Umbilical cord (tissue), 2 donors: ENCODE measurements at places on chromosomes 7 and 10.

DNA sequence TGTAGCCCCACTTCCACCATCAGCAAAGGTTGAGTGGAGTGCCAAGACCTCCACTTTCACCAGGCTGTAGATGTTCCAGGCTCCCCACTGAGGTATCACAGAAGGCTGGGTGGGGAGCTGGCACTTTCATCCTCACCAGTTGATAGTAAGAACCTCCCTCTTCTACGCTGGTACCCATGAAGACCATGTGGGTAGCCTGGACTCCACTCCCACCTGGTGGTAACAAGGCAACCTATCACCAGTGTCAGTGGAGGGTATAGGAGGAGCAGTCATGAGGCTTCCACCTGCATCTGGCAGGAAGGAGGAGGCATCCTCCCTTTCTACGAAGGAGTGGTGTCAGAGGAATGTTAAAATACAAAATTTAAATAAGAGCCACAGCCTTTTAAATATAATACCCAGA lies 4.4 kb downstream of the SMIM30 start:
- no peak for DNase-seq

GRCh38 chr7:29342761-29343160 lies 148.2 kb downstream of the CHN2 start:
- DNase-seq, result no peak

DNA sequence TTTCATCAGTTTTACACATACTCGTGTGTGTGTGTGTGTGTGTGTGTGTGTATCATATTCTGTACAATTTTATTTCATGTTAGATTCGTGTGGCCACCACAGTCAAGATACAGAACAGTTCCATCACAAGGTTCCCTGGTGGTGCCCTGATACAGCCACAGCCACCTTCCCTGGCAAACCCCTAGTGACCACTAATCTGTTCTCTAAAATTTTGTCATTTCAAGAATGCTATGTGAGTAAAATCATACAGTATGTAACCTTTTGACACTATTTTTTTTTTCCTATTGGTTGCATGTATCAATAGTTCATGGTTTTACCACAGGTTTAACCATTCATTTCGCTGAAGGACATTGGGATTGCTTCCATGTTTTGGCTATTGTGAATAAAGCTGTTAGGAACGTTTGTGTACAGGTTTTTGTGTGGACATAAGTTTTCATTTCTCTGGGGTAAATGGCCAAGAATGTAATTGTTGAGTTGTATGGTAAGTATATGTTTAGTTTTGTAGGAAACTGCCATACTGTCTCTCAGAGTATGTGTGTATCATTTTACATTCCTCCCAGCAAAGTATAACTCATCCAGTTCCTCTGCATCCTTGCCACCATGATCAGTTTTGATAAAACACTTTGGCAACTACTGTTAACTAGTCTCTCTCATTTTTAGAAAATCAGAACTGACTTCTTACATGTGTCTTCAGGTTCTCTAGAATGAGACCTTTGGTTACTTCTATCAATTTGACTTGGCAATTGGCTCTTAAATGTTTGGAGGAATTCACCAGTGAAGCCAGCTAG lies 20.6 kb downstream of the KLHDC10 start:
- no peak for DNase-seq

GRCh38 chr10:106566873-106567272 lies 597.6 kb downstream of the SORCS1 start:
- DNase-seq, result peak; percentile 49

DNA sequence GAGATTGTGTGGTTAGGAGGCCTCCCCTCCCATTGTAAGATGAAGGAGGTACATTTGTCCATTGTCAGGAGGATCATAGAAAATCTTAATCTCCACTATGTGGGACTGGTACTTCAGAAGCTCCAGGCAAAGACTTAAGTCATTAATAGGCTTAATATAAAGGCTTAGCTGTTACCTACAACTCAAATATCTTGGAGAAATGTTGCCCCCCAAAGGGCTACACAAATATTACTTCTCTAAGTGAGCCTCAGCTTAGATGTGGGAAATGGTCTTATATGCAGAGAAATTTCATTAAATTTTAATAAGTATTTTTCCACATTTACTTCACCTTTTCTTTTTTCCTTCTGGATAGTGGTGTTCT lies 27.2 kb downstream of the TAS2R41 start:
- DNase-seq, result no peak

- DNase-seq, result no peak
These were observed 83.7 kb upstream of the PDGFA start for GRCh38 chr7:603152-603951.

DNA sequence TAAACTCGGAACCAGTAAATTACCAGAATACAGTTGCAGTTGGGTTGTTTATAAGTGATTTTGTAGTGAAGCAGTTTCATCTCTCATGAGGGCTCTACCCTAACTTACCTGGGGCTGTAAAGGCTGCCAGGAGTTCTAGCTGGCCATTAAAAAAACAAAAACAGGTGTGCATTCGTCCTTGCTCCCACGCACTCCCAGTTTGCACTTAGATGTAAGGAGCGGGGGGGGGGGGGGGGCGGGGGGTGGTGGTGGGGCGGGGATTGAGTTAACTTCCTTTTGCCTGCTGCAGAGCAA lies 2.3 kb upstream of the PFKFB3 start:
- DNase-seq, result no peak

DNA sequence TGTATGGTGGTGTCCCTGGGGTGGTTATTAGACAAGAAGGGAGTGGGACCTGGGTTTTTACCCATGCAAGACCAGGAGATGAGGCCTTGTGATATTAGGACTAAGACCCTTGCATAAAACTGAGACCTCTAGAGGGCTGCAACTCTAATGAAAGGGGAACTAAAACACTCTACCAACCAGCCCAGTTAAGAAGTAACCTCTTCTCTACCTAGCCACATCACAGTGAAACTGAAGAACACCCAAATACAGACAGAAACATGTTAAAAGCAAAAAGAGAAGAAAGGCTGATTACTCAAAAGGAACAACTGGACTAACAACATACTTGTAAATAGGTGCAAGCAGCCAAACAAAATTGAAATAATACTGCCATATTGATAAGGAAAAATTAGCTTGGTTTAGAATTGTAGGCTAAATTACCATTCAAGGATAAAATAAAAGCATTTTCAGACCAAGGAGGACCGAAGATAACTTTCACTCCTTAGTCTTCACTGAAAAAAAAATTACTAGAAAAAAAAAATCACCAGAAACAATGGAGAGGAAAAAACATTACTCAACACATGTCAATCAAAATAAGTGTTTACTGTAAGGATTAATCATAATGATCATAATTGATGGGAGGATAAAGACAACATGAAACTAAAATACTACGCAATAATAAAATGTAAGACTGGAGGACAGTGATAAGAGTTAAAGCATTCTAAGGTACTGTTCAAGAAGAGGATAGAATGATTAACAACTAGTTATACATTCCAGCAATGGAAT lies 27.6 kb downstream of the ERLIN1 start:
- no peak for DNase-seq
